Activated naive CD4-positive, alpha-beta T cell (primary cell): ENCODE measurements at places on chromosomes 3 and 15.

- DNase-seq = no peak
Observed at GRCh38 chr3:48835650-48836366, 11.9 kb downstream of the PRKAR2A start.

GRCh38 chr3:187913617-187914033 lies 168.4 kb upstream of the BCL6 start:
- DNase-seq = no peak

- no peak for DNase-seq
Observed at GRCh38 chr15:72783004-72783639, 436 bp downstream of the ADPGK start.

DNA sequence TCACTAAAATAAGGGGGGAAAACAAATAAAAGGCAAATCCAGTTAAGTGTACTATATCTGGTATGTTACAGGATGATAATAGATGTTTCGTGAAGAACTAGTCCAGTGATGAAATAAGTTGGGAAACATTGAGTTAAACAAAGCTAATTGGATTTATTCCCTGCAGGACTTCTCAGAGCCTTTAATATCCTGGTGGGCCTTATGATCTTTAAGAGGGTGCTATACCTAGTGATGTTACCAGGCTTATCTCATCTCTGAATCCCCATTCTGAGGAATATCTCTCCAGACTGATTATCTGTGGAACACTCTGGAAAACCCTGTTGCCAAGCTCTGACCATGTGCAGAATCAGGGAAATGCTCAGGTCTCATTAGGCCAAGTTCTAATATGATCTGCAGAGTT lies 54.8 kb upstream of the POMGNT2 start:
- DNase-seq = no peak

DNA sequence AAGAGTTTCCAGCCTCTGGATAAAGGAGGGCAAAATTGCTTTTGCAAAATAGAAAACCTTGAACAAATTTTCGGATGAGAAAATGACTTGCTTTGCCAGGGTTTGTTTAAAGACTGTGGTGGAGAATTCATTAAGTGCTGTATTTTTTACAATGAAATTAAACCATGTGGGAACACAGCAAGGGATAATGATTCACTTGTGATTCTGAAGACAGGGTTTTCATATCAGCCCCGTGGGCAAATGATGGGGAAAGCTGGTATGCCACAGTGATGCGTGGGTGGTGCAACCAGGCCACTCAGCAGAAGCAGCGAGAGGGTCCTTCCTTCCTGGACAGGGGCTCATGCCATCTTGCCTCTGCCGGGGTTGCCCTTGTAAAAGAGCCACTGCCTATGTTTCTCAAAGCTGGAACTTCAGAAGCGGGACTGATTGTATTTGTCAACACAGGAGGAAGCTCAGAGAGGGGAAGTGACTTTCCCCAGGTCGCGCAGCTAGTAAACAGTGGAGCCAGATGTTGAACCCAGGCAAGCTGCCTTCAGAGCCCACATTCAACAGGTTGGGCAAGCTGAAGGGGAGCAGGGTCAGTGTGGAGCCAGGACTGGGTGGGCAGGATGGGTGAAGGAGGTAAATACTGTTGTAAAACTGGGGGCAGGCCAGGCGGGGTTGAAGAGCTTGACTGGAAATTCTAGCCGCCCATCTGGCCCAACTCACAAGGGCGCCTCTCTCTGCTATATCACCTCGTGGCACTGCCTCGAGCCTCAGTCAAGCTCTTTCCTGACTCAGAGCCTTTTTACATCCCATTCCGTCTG lies 79.1 kb downstream of the TOP2B start:
- no peak for DNase-seq

- no peak for DNase-seq
Observed at GRCh38 chr3:195105389-195105788, 165.6 kb downstream of the XXYLT1 start.

DNA sequence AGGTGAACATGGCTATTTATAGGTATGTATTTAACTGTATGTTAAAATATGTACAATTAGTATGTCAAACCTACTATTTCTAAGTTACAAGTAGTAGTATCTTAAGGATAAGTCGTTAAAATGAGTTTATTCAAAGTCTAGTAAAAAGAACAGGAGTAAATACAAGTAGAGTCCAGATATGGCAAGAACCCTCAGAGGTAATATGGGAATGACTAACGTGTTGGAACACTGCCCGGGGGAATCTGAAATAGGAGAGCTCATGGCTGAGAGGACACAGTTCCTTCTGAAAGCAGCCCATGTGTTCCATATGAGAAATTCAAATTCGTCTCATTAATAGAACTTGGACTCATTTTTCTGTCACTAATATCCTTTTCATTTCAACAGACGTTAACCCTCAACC lies 158.8 kb downstream of the CLSTN2 start:
- DNase-seq = no peak

DNA sequence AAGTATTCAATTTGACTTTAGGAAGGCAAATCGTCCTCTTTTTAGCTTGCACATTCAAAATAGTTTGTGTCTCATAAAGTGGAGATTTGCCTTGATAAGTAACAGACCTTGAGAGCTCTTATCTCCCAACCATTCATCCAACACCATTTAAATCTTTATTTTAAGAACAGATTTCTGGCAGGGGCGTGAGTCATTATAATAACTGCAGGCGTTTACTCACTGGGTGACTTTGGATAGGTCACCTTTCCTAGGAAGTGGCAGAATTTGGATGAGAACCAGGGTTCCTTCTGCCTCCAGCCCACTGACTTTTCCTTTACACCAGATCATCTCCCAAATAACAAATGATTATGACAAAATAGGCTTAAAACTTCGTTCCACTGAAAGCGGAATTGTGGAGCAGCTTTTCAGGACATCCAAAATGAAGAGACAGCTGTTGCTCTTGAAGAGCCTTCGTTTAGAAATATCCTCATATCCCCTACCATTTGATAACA lies 5.0 kb downstream of the LMCD1 start:
- no peak for DNase-seq

- DNase-seq = no peak
Observed at GRCh38 chr3:182809531-182809930, 16.2 kb downstream of the ATP11B start.
